ENCODE measurements at places on chromosomes 3 and 15.

DNA sequence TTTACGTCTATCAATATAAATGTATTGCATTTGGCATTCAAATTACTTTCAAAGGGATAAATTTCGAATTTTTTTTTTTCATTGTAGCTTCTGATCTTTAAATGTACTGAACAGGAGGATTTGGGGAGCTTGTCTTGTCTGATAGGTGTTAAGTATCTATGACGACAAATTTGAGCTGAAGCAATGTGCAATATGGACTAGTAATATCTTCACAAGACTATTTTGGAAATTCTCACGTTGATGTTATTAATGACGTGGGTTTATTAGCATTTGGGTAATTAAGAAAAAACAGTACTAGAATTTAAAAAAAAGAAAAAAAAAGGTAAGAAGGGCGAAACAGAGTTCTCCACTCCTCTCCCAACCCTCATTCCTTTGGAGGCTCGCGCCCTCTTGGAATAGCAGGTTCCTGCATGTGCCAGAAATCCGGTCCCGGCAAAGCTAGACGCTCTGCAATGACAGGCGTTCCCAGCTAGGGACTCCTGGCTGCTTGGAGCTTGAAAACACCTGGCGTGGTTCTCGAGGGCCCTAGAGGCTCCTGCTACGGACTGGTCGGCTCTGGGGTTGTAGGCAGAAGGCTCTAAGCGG lies 648 bp upstream of the P2RY1 start:
- no peak for DNase-seq

DNA sequence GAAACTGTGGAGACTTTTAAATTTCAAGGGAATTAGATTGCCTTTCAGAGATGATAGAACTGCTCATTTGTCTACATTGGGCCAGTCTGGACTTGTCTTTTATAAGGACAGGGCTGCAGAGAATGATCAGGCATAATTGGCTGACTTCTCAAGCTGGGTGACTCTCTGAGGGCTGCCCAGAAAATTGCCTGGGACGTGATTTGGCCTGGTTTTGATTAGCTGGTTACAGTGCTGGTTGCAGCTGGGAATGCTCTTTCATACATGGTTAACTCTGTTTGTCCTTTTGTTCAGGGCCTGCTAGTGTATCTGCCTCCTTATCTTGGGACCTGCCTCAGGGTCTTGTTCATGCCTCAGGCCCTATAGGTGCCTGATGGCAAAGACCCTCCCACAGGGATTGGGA lies 245.6 kb downstream of the CLSTN2 start:
- DNase-seq, result no peak

- DNase-seq, result no peak
Observed at GRCh38 chr15:57703387-57703786, 3.1 kb upstream of the POLR2M start.

GRCh38 chr3:186588632-186589031 lies 18.1 kb downstream of the DNAJB11 start:
- no peak for DNase-seq

DNA sequence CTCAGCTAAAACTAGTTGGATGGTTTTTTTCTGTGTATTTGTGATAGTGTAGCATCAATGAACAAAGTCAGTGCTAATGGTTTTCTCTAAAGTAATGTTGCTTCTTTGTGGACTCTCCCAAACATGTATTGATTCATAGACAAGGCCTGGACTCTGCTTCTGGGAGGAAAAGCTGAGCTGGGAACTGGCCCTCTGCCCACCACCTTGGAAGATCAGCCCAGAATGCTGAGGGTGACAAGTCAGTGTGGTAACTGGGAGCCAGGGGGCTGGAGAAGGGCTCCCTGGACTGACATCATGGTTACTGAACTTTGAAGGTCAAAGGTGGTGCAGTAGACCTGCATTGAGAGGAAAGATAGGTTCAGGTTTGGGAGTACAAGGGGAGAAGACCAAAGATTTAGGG lies 3.0 kb downstream of the ARHGAP31 start:
- no peak for DNase-seq

- DNase-seq, result no peak
Observed at GRCh38 chr3:177680472-177680821, 483.2 kb upstream of the TBL1XR1 start.

GRCh38 chr3:37308247-37308646 lies 133.9 kb upstream of the LRRFIP2 start:
- no peak for DNase-seq

- DNase-seq, result no peak
Observed at GRCh38 chr3:190217081-190217480, 96.4 kb upstream of the P3H2 start.

- peak; percentile 87 for DNase-seq
Observed at GRCh38 chr3:51501833-51502561, 2.2 kb upstream of the DCAF1 start.

GRCh38 chr3:185115371-185115770 lies 37.5 kb downstream of the C3orf70 start:
- DNase-seq, result no peak

- no peak for DNase-seq
Observed at GRCh38 chr3:138567403-138567802, 26.7 kb downstream of the CEP70 start.

DNA sequence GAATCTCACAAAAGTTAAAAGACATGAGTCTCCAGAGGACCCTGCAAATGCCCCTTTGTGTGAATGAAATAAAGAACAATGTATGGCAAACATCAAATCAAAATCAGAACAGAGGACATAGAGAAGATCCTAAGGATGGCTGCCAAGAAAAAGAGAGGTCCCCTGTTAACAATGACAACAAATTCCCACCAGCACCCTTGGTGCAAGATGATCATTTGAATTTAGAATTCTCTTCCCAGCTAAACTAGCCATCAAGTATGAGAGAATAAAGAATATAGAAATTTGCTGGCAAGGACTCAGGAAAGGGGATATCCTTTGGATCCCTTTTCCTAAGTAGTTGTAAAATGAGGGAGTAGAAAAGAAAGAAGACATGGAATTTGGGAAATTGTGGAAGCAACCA lies 8.2 kb downstream of the GP5 start:
- DNase-seq, result no peak

- no peak for DNase-seq
Observed at GRCh38 chr3:63067999-63068645, 192.9 kb upstream of the CADPS start.

GRCh38 chr3:13277196-13277813 lies 142.8 kb downstream of the NUP210 start:
- no peak for DNase-seq

- DNase-seq, result no peak
Observed at GRCh38 chr15:67359431-67360079, 105.0 kb downstream of the IQCH start.

DNA sequence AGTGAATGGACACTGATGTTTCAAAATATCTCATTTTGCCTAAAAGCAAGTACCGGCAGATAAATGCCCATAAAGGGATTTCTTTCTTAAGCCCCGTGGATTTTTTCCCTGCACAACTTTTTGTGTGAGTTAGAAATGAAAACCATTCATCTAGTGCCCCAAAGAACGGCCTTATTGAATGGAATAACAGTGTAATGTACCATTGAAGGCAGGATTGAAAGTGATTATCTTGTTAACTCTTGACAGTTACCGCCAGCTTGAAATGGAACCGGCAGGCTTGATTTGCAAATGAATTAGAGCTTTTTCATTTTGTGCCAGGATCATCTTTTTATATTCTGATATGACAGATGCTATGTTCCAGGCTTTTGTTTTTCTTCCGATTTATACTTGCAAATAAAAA lies 162.2 kb downstream of the RSRC1 start:
- DNase-seq, result no peak

DNA sequence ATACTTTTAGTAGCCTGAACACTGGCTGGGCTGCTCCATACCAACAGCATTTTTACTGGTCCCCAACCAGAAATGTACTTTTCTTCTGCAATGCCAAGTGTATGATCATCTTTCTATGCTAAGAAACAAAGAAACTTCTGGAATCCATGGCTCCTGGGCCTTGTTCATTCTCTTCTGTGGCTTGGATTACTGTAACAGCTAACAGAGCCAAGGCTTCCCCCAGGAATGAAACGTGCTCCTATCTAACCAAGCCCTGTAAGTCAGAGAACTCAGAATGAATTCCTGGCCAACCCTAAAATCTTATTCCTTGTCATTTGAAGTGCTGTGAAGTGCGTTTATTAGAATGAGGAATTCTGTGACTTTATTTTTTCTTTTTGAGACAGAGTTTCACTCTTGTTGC lies 102.9 kb upstream of the RAD18 start:
- no peak for DNase-seq

DNA sequence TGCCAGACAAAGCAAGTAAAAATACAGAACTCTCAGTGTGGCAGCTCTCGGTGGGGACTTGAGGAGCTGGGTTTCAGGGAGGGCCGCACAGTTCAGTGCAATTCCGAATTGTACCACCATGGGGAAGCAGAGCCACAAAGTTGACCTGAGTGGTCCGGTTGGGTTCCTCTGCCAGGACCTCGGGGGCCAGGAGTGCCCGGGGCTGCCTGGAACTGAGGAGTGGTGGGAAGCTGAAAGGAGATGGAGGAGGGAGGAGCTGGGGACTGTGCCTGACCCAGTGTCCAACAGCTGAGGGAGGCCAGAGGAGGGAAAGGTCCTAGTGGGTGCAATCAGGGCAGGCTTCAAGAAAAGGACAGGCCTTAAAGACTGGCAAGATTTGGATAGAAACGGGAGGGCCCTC lies 32.2 kb upstream of the TRH start:
- DNase-seq, result no peak

DNA sequence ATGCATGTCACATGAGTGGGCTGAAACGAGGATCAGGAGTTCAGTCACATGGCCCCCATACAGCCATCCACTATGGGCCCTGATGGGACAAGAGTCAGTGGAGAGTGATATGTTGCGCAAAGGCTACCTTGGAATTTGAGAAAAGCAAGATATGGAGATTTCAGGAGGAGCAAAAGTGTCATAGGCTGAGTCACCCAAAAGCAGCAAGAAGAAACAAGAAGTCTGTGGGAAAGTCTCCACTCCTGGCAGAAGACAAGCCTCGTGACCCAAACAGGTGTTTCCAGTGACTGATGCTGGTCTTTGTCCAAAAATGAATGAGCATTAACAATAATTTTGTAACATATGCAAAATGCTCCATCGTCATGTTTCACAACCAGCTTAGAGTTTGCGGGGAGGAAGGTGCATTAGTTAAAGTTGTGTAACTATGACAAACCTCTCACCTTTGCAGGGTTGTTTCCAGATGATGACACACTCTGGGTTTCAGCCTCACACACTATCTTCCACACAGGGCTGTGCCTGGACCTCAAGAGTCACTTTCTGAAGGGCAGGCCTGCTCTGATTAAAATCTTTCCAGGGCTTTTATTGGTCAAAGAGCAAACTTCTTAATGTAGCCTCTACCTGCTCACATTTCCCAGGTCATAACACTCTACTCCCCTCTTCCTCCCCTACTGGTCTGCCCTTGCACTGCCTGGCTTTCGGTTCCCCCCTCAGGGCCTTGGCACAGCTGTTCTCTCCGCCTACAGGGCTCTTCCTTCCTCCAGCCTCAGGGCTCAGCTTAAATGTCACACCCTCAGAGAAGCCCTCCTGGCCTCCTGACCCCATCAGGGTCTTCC lies 3.9 kb upstream of the DNASE1L3 start:
- no peak for DNase-seq

DNA sequence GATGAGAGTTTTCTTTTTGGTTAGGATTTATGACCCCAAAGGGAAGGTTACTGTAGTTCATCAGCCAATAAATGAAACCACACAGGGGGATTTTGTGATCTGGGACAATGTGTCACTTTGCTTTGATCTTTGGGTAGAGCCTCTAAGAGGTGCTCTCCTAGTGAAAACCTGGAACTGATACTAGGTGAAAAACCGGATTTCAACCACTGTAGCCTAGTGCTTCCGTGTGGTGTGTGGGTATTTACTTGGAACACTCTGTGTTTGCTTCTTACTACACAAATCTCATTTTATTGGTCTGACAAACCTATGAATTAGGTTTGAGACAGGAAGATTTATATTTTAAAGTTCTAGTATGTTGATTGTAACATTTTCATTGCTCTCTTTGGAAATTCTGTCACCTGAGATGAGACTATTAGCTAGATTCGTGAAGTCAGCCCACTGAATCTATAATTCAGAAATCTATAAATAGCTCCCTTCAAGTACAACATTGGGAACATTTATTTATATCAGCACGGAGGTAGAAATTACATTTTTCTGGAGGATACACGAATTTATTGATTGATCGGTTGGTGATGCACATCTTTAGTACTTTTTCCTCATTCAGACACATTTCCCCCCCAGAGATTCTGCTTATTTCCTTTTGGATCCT lies 119.8 kb downstream of the AKAP13 start:
- DNase-seq, result no peak

DNA sequence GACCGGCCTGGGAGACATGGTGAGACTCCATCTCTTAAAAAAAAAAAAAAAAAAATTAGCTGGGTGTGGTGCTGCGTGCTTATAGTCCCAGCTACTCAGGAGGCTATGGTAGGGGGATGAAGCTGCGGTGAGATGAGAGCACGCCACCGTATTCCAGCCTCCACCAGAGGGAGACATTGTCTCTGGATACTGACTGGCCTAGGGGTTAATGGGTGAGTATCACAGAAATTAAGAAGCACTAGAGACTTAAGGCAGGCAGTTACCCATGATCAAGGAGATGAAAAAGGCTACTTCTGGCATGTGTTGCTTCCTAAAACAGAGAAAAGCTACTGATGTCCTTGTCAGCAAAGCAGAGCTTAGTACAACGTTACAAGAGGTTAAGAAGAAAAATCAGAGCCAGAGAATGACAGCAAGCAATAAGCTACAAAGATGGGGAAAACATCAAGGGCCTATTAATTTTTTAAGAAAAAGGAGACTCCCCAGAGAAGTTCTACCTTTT lies 8.6 kb downstream of the TFRC start:
- DNase-seq, result no peak

- no peak for DNase-seq
Observed at GRCh38 chr3:146715170-146715569, 110.0 kb upstream of the PLSCR5 start.

GRCh38 chr3:72814308-72814707 lies 33.9 kb downstream of the SHQ1 start:
- no peak for DNase-seq

GRCh38 chr3:43857361-43858293 lies 166.9 kb downstream of the ABHD5 start:
- no peak for DNase-seq

- peak; percentile 71 for DNase-seq
Observed at GRCh38 chr3:194136519-194137007, 615 bp downstream of the HES1 start.

- DNase-seq, result no peak
Observed at GRCh38 chr3:5309602-5310001, 122.1 kb downstream of the EDEM1 start.

- DNase-seq, result no peak
Observed at GRCh38 chr3:3141939-3142338, 15.2 kb downstream of the TRNT1 start.

DNA sequence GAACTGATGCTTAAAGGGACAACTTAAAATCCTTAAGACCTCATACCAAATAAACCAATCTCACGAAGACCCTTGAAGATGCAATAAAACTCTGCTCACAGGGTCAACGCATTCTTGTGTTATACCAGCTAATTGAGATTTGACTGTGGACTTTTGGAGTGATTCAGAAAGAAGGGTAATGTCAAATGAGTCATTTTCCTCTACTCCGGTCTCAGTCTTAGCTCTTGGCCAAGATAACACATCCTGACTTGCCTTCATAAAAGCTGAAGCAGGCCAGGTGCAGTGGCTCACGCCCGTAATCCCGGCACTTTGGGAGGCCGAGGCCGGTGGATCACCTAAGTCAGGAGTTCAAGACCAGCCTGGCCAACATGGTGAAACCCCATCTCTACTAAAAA lies 3.8 kb downstream of the PKM start:
- no peak for DNase-seq

GRCh38 chr3:41224120-41224806 lies 25.0 kb downstream of the CTNNB1 start:
- no peak for DNase-seq

Data from Right ventricle myocardium inferior (tissue), 1 donor.